ENCODE measurements at places on chromosomes 1 and 21.

DNA sequence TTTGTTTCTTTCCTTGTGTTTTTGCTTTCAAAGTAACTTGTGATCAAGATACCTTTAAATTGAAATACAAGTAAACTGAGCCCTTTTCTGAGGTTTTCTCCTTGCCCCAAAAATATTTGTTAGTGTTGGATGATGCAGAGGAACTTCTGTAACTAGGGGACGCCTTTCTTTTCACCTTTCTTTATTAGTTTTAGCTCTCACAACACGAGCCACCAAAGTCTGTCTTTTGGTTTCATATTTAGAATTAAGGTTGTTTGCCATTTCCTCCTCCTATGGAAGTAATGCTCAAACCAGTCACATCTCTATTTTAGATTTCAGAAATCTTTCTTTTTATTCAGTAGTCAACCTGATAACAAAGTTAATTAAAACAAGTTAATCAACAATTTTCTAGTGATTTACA, 120.8 kb downstream of the ZP4 start:
- no peak for DNase-seq

- DNase-seq: no peak
Measured at GRCh38 chr1:42955311-42956063, 3.2 kb downstream of the SLC2A1 start.

- no peak for DNase-seq
Measured at GRCh38 chr21:31923756-31924155, 50.9 kb downstream of the HUNK start.

DNA sequence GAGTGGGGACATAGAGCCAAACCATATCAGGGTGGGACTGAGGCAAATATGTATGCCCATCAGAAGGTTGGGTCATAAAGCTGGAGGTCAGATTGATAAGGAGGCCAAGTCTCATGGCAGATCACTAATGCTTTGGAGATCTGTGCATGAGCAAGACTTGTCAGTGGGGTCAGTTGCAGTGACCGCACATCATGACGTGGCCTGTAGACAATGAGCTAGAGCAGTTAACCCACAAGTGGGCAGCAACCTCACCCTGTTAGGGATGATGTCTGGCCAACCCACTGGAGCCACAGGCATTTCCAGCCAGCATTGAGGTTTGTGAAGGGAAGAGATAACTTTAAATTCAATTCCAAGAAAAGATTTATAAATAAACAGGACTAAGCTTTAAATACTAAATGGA, 66.7 kb downstream of the XCL1 start:
- no peak for DNase-seq
